ENCODE measurements at places on chromosomes 6 and 20.

GRCh38 chr6:88368071-88368787, 202.1 kb upstream of the CNR1 start:
- DNase-seq = no peak

DNA sequence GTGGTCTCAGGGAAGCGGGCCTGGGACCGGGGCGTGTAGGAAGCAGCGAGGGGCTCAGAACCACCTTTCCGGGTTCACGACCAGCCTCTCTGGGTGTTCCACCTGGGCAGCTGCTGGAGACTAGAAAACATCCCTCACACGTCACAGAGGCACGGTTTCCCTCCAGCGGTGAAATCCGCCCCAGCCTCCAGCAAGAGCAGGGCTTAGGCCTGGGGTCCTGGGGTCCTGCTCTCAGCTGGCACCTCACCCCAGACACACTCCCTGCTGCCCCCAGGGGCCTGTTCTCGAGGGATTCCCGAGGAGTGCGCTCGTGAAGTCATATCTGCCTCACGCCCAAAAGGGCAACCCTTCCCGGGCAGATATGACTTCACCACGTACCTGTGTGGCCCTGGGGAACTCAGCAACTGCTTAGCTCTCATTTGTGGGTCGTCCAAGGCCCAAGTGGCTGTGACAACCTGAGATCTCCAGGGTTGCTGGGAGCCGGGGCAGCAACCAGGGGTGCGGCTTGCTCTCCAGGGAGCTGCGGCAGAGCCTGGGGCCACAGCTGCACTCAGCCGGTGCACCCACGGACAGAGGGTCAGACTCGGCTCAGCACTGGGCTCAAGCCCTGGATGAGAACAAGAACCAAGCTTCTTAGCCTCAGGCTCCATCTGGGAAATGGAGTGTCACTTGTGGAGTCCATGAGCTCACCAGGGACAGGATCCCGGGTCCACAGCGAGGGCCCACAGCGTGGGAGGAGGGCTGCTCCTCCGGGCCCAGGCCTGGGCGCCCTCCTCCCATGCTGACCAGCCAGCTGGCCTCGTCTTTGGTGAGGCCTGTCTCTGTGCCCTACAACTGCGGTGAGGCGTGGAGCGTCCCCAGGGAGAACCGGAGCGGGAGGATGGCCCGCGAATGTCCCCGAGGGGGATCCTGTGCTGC, 661 bp downstream of the FNDC11 start:
- no peak for DNase-seq

- DNase-seq = no peak
Observed at GRCh38 chr6:157017861-157018260, 240.7 kb downstream of the ARID1B start.

- no peak for DNase-seq
Observed at GRCh38 chr6:30947231-30947630, 6.5 kb downstream of the MUCL3 start.

- peak; percentile 19 for DNase-seq
Observed at GRCh38 chr6:31681135-31681671, 336 bp upstream of the LY6G5C start.

GRCh38 chr6:35663447-35664235, 25.1 kb downstream of the FKBP5 start:
- DNase-seq = no peak

DNA sequence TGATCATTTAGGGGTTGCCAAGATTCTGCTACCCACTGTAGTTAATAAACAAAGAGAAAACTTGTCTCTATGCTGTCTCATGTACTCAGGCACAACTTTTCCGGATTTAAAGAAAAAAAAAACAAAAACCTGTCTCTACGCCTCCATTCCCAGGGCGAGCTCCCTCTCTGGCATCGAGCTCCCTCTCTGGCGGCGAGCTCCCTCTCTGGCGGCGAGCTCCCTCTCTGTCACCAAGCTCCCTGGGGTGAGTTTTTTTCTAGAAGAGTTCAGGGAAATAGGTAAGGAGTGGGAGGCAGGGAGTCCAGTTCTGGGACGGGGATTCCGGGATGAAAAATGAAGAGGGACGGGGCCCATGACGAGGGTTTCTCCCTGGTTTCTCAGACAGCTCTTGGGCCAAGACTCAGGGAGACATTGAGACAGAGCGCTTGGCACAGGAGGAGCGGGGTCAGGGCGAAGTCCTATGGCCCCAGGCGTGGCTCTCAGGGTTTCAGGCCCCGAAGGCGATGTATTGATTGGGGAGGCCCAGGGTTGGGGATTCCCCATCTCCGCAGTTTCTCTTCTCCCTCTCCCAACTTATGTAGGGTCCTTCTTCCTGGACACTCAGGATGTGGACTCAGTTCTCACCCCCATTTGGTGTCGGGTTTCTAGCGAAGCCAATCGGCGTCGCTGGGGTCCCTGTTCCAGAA, 16.5 kb upstream of the HLA-A start:
- no peak for DNase-seq

All from activated CD4-positive, CD25-positive, alpha-beta regulatory T cell (primary cell).